Progenitor cell of endocrine pancreas (in vitro differentiated cells): ENCODE measurements at places on chromosomes 5 and 9.

- DNase-seq = no peak
Measured at GRCh38 chr5:95664204-95664786, 17.7 kb downstream of the RFESD start.

GRCh38 chr5:109654455-109654854 lies 35.3 kb upstream of the MAN2A1 start:
- no peak for DNase-seq

GRCh38 chr9:124478354-124478753 lies 28.1 kb downstream of the ADGRD2 start:
- no peak for DNase-seq

- DNase-seq = no peak
Measured at GRCh38 chr9:76677481-76678055, 86.7 kb upstream of the PCA3 start.

DNA sequence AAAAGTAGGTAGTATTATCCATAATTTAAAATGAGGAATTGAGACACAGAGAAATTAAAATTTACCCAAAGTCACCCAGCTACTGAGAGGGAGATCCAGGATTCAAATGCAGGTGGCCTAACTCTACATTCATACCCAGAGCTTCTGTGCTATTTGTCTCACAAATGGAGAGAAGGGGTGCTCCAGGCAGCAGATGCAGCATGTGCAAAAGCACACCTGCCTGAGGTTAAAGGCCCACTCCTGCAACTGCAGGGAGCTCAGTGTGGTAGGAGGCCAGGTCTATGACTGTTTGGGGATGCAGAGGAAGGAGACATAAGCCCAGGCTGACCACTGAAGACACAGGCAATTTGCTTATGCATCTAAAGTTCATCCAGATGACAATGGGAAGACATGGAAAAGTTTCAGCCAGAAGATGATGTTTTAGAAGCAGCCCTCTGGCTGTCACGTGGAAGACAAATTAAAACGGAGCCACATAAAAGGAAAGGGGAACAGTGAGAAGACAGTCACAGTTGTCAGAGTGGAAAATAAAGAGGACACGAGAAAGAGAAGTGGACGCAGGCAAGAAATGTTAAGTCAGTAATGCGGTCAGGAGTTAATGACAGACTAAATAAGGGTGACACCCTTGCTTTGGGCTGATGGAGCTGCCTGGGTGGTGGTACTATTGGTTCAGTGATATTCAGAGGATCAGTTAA lies 214.7 kb downstream of the EBF1 start:
- no peak for DNase-seq

GRCh38 chr9:113620377-113621161 lies 157.0 kb downstream of the RGS3 start:
- DNase-seq = peak; percentile 39
